ENCODE measurements at places on chromosomes 11 and 22.

DNA sequence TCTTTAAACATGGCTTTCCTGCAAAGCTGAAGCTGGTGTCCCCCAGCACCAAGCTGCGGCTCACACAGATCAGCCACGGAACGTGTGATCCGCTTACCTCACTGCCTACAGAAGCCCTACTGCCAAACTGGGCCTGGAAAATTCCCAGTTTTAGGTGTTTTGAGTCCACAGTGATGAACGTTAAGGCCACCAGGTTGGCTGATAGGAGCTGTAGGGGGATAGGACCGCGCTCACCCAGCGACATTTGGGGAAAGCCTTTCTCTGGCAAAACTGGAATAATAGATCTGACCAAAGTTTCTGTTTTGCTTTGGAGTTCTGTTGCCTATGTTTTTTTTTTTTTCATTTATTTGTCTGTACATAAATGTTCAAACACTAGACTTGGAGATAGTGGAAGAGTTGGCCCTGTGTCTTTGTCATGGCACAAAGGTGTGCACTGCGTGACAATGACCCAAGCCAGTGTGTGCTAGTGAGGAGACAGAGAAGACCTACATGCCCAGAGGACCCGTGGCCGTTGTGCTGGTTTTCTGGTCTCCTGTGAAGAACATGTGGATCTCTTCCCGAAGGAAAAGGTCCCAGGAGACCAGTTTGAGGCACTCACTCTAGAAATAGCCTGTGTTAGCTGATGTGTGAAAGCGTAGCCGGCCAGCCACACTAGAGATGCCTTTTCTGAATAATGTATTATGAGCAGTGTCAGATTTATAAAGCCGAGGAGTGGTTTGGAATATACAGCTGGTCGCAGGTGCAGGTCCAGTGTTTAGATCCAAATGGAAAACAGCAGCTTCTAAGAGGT is 15.0 kb downstream of the ASPHD2 start:
- no peak for DNase-seq

DNA sequence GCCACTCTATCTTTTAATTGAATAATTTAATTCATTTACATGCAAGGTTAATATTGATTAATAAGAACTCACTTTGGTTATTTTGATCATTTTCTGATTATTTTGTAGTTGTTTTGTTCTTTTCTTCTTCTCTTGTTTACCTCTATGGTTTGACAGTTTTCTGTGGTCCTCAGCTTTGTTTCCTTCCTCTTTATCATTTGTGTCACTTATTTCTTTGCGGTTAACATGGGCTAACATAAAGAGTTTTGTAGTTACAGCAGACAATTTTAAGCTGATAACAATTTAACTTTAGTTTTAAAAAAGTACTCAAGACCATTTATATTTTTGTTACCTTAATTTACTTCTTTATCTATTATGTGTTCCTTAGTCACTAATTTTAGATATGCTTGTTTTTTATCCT is 1032.8 kb upstream of the RAG2 start:
- no peak for DNase-seq

GRCh38 chr11:128372977-128373376 is 214.4 kb downstream of the ETS1 start:
- no peak for DNase-seq

DNA sequence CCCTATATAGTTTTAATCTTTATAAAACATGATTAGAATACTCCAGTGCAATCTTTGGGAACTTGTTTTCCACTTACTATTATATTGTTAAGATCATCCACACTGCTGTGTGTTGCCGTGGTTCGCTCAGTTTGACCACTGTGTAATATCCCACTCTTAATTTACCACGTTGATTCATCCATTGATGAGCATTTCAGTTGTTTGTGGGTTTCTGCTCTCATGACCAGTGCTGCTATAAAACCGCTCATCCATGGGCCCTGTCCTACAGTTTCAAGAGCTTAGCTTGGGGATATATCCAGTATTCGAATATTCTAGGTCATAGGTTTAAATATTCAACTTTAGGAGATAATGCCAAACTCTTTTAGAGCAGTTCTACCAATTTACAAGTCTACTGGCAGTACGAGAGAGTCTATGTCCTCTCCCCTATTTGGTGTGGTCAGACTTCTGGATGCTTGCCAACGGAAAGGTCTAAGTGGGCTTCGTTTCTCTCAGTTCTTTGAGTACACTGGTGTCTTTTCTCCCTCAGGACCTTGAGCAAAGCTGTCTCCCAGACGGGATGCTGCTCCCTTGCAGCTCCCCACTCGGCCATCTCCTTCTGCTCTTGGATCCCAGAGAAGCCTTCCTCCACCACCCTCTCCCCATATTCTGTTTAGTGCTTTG is 94.9 kb upstream of the ALX4 start:
- DNase-seq: no peak

GRCh38 chr11:45617871-45618601 is 47.4 kb downstream of the CHST1 start:
- DNase-seq: no peak

- DNase-seq: no peak
Measured at GRCh38 chr11:115964091-115964490, 459.9 kb upstream of the CADM1 start.

DNA sequence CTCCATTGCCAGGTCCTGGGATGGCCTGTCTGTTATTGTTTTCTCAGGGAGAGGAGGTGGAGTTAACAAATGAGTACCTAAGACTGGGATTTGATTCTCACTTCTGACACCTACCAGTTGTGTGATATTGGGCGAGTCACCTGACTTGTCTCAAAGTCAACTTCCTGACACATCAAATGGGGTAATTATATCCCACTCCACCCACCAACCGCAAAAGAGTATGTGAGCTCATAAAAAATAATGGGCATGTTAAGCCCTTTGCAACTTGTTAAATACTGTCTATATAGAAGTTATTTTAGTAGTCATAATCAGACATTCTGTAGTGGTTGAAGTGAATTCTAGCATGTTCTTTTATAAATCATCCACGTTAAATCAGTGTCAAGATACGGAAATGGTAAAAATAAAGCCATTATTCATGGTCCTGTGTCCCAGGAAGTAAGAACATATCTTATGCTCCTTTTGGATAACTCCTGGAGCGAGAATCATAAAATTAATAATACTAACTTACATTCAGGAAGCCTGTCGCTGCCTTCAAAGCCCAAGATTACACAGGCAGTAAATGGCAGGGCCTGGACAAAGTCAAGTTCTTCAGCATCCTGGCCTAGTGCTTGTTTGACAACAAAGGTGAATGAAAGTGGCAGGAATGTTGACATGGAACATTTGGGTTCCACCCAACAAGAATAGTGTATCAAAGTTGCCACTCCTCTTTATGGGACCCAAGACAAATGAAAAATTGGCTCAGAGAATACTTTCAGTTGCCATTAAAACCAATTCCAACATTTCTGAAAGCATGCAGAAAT is 54.3 kb downstream of the SYTL2 start:
- peak; percentile 20 for DNase-seq

- no peak for DNase-seq
Measured at GRCh38 chr11:24391167-24391566, 105.7 kb upstream of the LUZP2 start.

DNA sequence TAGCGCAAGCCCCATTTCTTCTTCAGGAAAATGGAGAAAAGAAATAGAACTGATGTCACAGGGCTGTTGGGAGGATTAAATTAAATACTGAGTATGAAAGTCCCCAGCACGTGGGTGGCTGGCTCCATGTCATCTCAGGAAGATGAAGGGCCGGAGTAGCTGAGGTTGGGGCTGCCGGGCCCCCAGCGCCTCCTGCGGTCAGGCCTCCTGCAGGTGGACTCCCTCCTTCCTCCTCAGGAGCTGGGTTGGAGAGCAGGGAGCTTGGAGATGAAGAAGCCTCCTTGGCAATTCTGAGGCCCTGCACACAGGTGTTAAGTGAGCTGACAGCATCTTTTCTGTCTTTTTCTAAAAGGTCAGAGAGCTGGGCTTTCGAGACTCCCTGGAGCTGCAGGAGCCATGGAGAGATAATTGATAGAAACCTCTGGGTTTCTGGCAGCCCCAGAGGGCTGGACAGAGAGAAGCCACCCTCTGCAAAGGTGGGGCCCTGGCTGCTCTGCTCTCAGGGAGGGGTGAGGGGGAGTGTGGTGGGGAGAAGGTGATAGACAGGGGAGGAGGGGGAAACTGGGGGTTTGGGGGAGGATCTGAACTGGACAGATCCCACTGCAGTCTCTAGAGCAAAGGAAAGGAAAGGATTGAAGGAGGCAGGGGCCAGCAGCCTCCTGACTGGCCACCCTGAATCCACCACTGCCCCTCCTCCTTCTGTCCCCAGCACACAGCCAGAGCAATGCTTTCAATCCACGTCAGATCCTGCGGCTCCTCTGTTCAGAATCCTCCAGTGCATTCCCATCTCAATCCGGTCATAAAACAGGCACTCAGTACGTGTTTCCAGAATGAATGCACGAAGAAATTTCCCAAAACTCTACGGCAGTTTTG is 210.8 kb downstream of the CEP164 start:
- no peak for DNase-seq

- DNase-seq: no peak
Measured at GRCh38 chr11:10747733-10748132, 3.3 kb upstream of the CTR9 start.

DNA sequence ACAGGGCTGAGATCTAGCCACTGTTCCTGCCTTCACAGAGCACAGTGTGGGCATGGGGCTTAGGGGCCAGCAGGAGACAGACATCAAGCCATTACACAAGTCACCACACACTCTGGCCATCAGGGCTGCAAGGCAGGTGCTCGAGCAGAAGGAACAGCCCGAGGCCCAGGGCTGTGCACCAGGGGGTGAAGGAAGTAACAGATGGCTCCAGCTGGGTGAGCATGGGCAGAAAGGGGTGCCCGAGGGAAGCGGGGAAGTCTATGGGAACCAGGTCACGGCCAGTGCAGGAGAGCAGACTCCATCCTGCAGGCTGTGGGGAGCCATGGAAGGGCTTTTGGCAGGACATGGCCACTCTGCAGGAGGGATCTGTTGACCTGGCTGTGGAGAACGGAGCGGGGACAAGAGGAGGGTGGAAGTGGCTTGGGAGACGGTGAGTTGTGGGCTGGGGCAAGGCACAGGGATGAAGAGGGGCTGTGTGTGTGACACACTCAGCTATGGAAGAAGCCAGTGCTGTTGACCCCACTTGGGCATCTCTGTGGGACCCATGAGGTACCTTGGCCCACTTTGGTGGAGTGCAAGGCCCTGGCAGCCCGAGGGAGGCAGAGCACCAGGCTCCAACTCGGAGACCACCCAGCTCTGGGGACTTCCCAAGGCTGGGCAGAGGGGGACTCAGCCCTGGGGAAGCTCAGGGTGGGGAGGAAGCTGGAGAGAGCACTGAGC is 3.6 kb downstream of the C11orf68 start:
- DNase-seq: no peak

DNA sequence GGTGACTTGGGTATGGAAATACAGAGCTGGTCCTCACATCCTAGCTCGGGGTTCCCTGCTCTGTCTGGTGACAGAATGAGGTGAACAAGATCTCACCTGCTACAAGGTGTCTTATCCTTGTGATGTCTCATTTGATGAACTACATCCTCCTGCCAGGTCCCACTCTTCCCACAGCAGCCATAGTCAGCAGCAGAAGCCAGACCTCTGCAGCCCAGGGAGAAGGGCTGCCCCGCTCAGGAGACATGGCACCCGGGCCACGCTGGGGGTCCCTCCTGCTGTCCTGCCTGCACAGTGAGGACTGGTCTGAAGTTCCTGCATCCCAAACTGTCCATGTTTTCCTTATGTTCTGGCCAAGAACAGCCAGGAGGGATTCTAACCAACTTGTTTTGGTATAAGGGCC is 414.1 kb downstream of the CTTN start:
- DNase-seq: no peak

GRCh38 chr22:48923996-48924395 is 903.7 kb downstream of the BRD1 start:
- DNase-seq: no peak

GRCh38 chr22:36977947-36978660 is 41.1 kb downstream of the TST start:
- DNase-seq: peak; percentile 91

- no peak for DNase-seq
Measured at GRCh38 chr11:76553554-76554476, 109.0 kb downstream of the EMSY start.

DNA sequence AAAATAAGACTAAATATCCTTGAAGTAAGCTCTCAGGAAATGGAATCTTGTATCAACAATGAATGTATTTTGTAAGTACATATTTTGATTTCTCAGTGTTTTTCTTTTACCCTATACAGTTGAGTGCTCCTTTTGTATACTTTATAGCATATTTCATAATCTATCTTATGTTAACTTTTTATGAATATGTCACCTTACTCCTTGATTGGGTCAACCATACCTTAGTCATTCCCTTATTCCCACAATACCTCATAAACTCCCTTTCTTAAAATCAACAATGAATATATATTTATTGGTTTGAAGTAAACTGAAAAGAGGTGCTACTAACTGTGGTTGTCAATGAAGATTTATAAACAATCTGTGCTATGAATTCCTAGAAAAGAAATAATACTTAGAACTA is 686.2 kb downstream of the METTL15 start:
- DNase-seq: no peak

- no peak for DNase-seq
Measured at GRCh38 chr11:1346669-1347390, 37.4 kb upstream of the TOLLIP start.

DNA sequence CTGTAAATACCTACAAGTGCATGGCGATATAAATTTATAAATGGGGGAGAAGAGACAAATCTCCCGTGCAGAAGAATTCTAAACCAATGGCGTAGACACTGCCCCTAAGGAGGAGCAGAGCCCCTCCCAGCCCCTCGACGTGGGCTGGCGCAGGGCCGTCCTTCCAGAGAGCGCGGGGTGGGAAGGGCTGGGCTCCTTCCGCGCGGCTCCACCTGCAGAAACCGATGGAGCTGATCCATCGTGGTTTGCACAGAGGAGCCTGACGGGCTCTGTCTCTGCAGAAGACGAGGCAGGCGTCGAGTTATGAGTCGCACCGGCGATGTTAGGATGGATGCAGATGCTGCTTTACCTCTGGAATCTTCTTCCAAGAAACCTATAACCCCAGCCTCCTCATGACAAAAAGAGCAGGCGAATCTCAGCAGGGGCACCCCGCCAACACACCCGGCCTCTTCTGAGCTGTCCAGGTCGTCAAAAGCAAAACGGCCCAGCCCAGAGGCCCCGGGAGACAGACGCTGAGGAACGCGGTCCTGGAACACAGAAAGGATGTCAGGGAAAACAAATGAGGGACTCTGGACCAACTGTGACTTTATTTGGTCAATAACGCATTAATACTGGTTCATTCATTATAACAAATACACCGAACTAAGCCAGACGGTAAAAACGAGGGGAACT is 11.0 kb upstream of the B4GALNT4 start:
- no peak for DNase-seq

DNA sequence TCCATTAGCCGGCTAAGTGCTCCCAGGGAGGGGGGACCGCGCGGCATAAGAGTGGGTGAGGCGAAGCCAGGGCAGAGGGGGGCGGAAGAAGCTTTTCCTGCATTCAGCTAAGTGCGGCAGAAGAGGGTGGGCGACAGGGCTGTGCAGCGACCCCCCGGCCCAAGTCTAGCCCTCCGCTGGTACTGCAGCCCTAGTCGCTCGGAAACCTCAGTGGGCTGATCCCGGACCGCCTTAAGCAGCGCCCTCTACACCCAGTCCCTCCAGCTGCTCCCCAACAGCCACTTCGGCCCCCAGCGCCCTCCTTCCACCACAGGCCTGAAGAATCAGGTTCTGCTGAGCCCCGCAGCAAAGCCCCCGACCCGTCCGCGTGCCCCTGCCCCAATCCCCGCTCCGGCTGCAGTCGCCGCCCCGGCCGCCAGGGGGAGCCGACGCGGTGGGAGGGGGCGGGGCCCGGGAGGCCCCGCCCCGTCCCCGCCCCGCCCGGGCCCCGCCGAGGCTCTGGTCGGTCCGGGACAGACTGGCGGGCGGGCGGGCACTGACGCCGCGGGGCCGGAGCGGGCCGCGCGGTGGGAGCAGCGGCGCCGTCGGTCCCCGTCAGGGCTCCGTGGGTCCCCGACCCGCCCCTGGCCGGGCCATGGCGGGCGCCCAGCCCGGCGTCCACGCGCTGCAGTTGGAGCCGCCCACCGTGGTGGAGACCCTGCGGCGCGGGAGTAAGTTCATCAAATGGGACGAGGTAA is at the start of gene PLCB3:
PLCB3 (plus strand) TSS at position 515 of the 737 bp plus-strand sequence; CDS start at position 635, 120 bp downstream.
- DNase-seq: peak; percentile 70

All from T-helper 9 cell (primary cell).